Ascending aorta (tissue), 2 donors: ENCODE measurements at places on chromosomes 6 and 20.

DNA sequence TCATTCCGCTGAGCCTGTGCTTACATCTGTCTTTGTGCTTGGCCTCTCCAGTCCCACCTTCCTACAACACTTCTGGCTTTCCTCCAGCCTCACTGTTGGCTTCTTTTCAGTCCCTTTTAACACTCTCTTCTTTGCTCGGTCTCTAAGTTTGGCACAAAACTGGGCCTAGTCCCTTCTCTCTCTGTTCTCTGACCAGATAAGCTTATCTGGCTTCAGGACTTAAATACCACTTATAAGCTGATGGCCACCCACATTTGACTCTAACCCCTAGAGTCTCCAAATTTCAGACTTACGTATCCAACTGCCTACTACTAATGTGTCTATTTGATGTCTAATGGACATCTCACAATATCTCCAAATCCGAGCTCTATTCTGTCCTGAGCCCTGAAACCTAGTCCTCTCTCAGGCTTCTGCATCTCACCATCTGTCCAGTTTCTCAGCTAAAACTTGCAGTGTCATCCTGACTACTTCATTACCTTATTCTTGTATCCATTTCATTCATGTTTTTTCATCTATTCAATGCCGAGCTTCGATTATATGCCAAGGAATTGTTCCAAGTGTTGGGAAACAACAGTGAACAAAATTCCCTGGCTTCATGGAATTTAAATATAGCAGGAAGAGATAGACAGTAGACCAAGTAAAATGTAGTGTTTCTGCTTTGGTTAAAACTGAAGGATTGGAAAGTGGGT, 40.1 kb downstream of the TBPL1 start:
- no peak for DNase-seq

DNA sequence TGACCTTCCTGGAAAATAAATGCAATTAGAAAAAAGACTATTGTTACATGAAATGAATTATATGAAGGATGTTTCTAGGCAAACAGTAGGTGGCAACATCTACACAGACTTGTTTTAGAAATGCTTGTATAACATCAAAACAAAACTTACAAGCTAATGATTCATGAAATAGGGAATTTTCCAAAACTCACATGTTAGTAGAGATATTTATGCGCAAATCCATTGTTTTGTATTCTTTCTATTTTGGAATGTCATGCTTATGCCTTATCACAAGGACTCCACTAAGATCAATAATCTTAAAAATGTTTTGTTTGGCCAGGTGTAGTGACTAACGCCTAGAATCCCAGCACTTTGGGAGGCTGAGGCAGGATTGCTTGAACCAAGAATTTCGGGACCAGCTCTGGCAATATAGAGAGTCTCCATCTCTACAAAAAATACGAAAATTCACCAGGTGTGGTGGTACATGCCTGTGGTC, 32.3 kb upstream of the LGSN start:
- DNase-seq = no peak

GRCh38 chr6:83270971-83271719, 78.0 kb downstream of the RWDD2A start:
- no peak for DNase-seq

GRCh38 chr20:8709627-8710026, 359.3 kb upstream of the PLCB4 start:
- no peak for DNase-seq

DNA sequence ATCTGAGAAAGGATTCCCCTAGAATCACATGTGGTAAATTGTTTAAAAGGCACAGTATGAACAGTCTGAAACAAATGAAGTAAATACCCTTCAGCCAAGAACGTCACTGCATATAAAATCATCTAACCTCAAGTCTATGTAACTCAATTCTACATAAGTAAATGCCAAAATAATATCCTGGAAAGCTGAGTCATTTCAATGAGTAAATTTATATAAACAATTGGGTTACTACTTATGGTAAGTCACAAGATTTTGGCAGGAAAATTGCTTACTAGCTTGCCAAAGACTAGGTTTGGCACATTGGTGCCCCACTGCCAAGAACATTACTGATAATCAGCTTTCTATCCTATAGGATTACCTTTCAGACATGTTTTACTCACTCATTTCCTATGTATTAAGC, 8.4 kb downstream of the GMDS start:
- no peak for DNase-seq

GRCh38 chr20:22525069-22525820, 59.1 kb downstream of the FOXA2 start:
- no peak for DNase-seq

- DNase-seq = no peak
These were observed 46.7 kb downstream of the KCNK5 start for GRCh38 chr6:39182604-39183003.
